CD4-positive, alpha-beta T cell treated with Interleukin-15 for 4 hours (primary cell): ENCODE measurements at places on chromosomes 4 and X.

DNA sequence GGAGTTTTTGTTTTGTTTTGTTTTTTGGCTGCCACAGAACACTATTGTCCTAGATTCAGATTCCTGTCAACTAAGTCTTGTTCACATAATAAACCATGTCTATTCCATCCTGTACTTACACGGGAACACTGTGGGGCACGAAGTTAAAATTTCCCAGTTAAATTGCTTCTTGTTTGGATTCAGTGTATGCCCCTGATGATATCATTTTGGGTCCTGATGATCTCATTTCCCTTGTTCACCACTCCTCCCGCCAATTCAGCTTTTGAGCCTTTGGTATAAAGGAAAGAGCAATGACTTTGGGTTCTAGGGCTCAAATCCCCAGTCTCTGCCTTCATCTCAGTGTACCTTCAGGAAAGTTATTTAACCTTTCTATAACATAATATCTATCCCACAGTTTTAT is 333.5 kb downstream of the FBXW7 start:
- no peak for DNase-seq

DNA sequence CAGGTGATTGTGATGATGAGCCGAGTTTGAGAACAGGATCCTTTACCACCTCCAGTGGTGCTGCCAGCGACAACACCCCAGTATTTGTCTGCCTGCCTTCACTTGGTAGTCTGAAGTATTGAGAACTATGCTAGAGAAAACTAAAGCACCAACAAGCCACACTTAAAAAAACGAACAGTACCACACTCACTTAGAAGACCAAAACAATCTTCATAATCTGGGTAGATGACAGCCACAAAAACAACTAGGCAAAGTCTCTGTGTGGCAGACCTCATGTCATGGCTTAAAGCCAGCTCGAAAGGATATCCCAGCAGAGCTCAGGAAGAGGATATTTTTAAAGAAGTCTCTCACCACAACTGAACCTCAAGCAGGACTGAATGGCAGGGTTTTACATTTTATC is 236.0 kb downstream of the GPC3 start:
- DNase-seq: no peak

DNA sequence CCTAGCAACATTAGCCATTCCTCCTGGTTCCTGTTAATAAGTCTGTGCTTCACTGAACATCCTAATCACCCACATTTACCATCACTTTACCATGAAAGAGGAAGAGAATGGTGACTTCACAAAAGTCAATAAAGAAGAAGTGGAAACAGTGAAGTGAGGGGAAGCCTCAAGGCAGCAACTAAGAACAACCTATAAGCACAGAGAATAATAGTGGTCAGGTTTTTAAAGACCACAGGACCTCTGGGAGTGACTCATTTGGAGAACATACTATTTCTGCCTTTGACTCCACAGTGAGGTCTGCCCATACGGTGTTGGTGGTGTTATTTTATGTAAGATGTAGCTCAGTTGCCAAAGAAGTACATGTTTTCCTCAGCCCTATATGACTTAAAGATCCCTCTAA is 86.0 kb upstream of the TET2 start:
- DNase-seq: peak; percentile 6

GRCh38 chrX:130299279-130300009 is 30.7 kb upstream of the ZNF280C start:
- no peak for DNase-seq

GRCh38 chr4:53622739-53623151 is 31.5 kb upstream of the LNX1 start:
- DNase-seq: no peak
